ENCODE measurements at places on chromosomes 16 and 17. TPM values are rescaled to one million over a fixed set of nuclear protein-coding genes. Genes with fewer than 3 reads are reported as not detected.

GRCh38 chr16:81778861-81779535, at the start of gene PLCG2:
Gene PLCG2, plus strand, starts transcription at chr16:81779291. Its CDS starts 6,699 bp downstream, at chr16:81785990.
- peak; percentile 87 for DNase-seq

GRCh38 chr16:89360760-89361435, 129.5 kb downstream of the ANKRD11 start:
- no peak for DNase-seq

- DNase-seq: no peak
Observed at GRCh38 chr16:85971902-85972638, 73.1 kb downstream of the IRF8 start.

GRCh38 chr17:72683506-72684404, 408.7 kb downstream of the SLC39A11 start:
- DNase-seq: peak; percentile 46

GRCh38 chr16:51051671-51052070, 99.4 kb downstream of the SALL1 start:
- DNase-seq: no peak

DNA sequence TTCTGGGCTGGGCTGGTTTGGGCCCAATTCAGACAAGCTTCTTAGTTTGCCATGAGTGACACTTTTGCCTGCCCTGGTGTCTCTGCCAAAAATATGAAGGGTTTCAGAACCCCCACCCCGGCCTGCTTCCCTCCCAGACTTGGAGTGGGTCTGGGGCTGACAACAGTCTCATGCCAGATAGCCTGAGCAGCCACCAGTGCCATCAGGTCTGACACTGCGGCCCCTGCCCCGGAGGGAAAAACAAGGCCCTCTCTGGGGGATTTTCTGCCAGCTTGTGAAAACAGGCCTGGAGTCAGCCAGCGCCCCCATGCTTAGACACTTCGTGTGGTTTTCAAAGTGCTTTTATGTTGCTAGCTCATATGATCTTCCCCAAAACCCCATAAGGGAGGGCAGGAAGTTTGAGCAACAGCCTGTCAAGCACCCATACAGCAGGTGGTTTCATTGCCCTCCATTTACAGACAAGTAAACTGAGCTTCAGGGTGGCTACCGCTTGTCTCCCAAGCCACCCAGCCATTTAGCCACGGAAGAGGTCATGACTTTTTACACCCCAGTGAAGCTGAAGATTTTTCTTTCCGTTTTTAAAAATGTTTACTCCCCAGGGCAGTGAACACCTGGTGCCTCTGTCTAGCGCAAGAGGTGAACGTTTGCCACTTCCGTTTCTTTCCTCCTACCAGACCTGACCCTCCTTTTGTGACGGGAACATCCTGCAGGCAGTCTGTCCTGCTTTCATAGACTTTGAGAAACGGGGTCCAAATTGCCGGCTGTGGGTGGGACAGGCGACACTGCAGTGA, 300.6 kb downstream of the SEC14L1 start:
- DNase-seq: no peak

- no peak for DNase-seq
Observed at GRCh38 chr17:19010729-19011505, 6.4 kb upstream of the FAM83G start.

- peak; percentile 15 for DNase-seq
Observed at GRCh38 chr16:63080746-63081145, 1044.5 kb upstream of the CDH8 start.

- no peak for DNase-seq
Observed at GRCh38 chr17:265718-266117, 84.3 kb upstream of the DOC2B start.

- no peak for DNase-seq
Observed at GRCh38 chr16:9259914-9260608, 168.6 kb downstream of the HAPSTR1 start.

- peak; percentile 88 for DNase-seq
Observed at GRCh38 chr17:38870259-38871165, 654 bp downstream of the LASP1 start.

GRCh38 chr17:2835780-2836179, 39.5 kb downstream of the RAP1GAP2 start:
- no peak for DNase-seq

DNA sequence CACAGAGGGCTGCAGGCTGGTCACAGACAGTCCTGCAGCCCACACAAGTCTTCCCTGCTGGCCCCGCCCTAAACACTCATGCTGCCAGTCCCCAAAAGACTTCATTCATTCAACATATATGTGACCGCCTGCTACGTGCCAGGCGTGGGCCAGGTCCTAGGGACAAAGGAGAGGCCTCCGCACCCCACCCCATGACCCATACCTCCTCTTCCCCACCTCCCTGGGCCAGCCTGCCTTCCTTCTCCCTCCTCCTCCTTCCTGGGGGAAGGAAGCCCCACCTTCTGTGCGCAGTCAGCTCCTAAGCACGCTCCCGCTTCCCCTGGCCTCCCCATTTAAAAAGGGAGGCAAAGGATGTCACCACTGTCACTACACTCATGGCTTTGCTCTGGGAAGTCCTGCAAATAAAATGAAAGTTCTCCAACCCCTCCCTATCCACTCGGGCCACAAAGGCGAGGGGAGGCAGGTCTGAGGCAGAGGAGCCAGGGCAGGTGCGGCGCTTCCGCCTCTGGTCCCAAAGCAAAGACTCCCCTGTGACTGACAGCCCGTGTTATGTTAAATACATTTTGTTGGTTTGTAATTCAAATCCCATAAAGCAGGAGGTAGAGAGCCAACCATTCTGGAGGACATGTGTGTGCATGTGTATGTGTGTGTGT, 9.0 kb downstream of the DNAAF8 start:
- no peak for DNase-seq

DNA sequence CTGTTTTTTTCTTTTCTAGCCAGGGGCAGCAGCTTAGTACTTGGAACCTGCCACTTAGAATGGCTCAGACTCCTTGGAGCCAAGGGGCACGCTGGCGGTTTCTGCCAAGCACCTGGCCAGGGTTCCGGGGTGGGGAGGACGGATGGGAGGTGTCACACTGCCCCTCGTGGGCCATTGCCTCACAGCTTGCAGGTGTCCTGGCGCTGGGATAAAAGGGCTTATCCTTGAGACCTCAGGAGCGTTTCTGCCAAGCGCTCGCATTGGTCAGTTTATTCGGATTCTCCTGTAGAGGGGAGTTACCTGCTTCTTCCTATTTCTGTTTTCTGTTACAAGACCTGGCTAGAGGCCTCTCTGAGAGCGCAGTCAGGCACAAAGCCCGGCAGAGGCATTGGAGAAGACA, 234.6 kb downstream of the MSI2 start:
- no peak for DNase-seq

DNA sequence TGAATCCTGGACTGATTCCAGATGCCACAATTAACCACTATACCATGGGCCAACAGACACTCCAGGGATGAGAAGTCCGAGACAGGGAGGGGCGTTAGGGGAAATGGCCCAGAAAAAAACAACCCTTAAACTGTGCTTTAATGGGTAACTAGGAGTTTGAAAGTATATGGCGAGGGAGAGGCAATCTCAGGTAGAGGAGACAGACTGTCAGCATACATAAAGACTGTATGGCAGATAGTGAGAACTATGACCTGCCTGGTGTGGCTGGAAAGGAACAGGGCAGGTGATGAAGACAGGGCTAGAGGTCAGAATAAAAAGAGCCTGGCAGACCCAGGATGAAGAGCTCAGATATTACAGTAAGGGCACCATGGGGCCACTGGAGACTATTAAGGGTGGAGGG, 8.1 kb downstream of the ZZEF1 start:
- DNase-seq: no peak

DNA sequence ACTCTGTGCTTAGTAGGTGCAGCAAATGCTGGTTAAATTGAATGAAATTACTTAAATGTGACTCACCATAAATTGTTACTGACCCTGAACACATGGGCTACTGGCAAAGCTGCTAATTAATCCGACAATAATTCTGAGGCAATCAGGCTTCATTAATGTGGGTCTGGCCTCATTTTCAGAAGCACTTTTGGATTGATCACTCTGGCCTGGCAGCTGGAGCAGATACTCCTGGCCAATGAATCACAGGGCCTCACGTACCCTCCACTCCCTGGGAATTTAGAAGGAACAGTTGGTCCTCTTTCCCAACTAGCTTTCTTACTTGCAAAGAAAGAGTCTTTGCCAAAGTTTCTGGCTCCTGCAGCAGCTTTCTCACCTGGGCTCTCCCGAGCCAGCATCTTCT, 162.0 kb upstream of the ZKSCAN2 start:
- no peak for DNase-seq

DNA sequence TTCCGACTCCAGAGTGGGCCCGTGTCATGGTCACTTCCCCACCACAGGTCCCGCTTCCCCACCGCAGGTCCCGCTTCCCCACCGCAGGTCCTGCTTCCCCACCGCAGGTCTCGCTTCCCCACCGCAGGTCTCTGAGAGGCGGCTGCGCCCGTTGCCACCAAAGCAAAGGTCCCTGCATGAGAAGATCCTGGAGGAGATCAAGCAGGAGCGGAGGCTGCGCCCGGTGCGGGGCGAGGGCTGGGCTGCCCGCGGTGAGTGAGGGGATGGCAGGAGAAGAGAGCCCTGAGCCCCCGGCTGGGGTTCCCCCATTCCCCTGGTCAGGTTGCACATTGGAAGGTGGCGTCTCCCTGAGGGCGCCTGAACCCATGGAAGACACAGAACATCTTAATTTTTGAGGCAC, 17.4 kb upstream of the TCF25 start:
- no peak for DNase-seq

DNA sequence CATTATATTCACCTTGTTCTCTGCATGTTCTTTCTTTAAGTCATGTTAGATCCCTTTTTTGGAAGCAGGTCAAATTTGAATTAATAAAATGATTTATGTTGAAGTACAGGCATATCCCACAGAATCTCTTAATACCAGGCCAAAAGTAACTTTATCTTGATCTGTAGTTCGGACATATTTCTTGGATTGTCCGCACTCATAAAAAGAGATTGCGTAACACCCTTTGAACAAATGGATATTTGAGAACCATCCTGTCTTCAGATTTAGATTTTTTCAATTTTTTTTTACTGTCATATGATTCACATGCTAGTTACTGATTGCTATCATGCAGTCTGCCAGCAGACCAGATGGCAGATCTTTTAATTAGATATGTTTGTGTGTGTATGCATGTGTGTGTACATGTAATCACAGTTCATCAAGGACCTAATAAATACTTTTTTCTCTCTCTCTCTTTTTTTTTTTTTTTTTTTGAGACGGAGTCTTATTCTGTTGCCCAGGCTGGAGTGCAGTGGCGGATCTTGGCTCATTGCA, 352.6 kb downstream of the WWOX start:
- DNase-seq: no peak

DNA sequence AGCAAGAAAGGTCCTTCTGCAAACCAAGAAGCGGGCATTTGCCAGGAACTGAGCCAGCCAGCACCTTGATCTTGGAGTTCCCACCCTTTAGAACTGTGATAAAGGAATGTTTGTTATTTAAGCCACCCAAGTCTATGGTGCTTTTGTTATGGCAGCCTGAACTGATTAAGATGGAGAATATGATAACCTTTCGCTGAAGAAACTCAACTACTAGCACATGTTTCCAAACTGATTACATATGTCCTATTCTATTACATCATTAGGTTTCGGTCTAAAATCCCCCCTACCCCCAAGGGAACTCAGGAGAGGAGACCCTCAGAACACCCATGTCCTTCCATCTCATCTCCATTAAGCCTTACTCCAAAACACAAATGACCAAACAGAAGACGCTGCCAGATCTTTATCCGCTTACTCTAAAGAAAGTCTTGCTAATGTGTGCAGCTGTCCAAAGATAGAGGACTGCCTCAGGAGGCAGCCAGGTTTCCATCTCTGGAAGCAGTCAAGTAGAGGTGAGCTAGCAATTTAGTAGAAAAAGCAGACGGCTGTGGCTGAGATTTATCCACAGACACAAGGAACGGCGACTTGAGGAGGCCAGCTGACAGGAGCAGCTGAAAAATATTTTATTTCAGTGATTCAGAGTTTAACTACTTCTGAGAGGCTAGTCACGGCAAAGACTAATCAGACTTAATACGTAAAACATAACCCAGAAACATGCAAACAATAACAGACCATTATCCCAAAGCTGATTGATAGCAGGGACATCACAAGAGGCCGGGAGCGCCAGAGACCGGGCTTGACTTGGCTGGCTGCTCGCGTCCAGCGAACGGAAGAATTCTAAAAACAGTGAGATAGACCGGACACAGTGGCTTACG, 611.4 kb upstream of the CDH5 start:
- DNase-seq: peak; percentile 50

DNA sequence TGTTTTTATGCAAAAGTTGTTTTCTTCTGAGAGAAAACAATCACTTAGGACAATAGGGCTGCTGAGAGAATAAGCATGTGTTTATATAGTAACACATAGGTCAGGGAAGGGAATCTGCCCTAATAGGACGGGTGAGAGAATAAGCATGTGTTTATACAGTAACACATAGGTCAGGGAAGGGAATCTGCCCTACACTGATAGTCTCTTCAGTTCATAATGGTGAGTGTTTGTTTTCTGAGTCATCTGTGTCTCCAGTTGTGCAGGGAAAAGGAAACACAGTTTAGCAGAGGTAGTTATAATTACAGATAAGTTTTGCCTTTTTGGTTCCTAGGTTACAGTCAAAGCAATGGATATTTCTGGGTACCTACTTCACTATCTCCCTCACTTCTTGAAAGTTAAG, 252.3 kb upstream of the CA10 start:
- no peak for DNase-seq

GRCh38 chr17:78781893-78782304, at the start of gene CYTH1:
Gene CYTH1, minus strand, starts transcription at chr17:78782273. Its CDS starts 50 bp downstream, at chr17:78782223.
- no peak for DNase-seq

GRCh38 chr16:11033629-11034420, 89.5 kb downstream of the CLEC16A start:
- DNase-seq: peak; percentile 68

- no peak for DNase-seq
Observed at GRCh38 chr17:68507576-68507975, 4.7 kb upstream of the PRKAR1A start.

DNA sequence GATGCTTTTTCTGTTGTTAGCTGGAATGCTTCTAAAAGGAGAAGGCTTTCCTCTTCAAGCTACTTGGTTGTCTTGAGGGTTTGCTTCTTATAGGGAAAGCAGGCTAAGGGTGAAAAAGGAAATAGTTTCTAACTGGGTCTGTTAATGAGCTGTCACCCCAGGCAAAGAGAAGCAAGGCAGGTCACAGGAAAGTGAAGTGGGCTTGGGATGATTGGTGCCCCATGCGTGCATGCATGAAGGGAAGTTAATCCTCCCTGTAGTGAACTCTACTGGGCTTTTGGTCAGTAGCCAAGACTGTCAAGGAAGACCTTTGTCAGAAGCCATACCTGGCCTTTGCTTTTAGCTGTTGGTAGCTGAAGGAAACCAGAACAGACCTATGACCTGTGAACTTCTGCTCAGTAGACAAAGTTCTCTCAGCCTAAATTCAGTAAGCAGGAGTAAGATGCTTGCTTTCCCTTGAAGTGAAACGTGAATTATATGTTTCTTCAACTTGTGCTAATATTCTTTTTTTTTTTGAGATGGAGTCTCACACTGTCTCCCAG, 16.5 kb downstream of the TENT4B start:
- DNase-seq: no peak

Gene CD300LB
- total RNA-seq: 0.58 TPM

Gene PHF12
- 45.8 TPM for total RNA-seq

Gene GINS2
- 4.2 TPM for total RNA-seq

Gene KRT36
- total RNA-seq: not detected

Gene NSMCE1
- total RNA-seq: 52.7 TPM

Gene TMC7
- 5.2 TPM for total RNA-seq

Gene CXCL16
- total RNA-seq: 147 TPM

Data from left lung (tissue), 14 donors.